ENCODE measurements at places on chromosomes 3 and 15.

GRCh38 chr3:190309414-190309813 lies 12.8 kb downstream of the CLDN1 start:
- no peak overlapping the region for H3K4me3 ChIP-seq
- DNase-seq, result no peak
- no peak overlapping the region for H3K27ac ChIP-seq
- no peaks in the 10 kb centered on the region for H3K4me1 ChIP-seq

GRCh38 chr3:42216302-42216701 lies 49.7 kb downstream of the CCK start:
- H3K36me3 ChIP-seq, result peaks cover 51% of the 10 kb centered on the region
- no peak overlapping the region for H3K4me3 ChIP-seq
- H3K4me1 ChIP-seq, result no peaks in the 10 kb centered on the region
- H3K27ac ChIP-seq, result no peak overlapping the region

DNA sequence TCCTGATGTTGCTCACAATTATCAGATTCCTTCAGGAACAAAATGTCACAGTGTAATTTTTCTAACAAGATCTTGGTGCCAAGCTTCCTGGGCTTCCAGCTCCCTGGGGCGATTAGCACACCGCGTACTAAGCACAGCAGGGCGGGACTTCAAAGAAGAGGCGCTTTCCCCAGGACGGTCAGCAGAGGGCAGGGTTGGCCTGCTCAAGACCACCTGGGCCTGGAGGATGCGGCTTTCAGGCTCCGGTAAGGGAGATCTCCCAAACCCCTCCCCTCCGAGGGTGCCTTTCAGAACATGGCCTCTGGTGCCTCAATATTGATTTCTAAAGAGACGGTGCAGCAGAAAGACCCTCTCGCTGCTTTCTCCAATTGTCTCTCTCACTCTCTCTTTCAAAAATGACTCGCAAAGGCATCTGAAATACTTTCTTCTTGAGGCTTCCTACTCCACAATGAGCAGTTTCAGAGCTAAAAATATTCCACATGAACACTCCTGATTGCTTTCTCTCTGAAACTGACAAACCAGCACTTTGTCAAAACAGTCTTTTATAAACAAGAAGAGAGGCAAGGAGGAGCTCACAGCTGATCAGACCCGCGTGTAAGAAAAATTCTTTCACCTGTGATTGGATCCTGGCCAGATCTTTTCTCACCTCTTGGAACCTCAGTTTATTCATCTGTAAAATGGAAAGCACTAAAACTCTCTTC lies 154.0 kb downstream of the ADAMTS9 start:
- no peaks in the 10 kb centered on the region for H3K36me3 ChIP-seq
- DNase-seq, result peak; percentile 87
- no peaks in the 10 kb centered on the region for H3K27me3 ChIP-seq
- no peak overlapping the region for H3K4me3 ChIP-seq
- no peaks in the 10 kb centered on the region for H3K4me1 ChIP-seq

GRCh38 chr3:177615015-177615414 lies 417.7 kb upstream of the TBL1XR1 start:
- no peaks in the 10 kb centered on the region for H3K27me3 ChIP-seq
- no peaks in the 10 kb centered on the region for H3K36me3 ChIP-seq
- peak; percentile 73 for DNase-seq
- peaks cover 48% of the 10 kb centered on the region for H3K4me1 ChIP-seq

- no peak overlapping the region for H3K4me3 ChIP-seq
- no peak for DNase-seq
- no peaks in the 10 kb centered on the region for H3K36me3 ChIP-seq
- no peaks in the 10 kb centered on the region for H3K27me3 ChIP-seq
Observed at GRCh38 chr3:13132731-13133410, 59.6 kb upstream of the IQSEC1 start.

DNA sequence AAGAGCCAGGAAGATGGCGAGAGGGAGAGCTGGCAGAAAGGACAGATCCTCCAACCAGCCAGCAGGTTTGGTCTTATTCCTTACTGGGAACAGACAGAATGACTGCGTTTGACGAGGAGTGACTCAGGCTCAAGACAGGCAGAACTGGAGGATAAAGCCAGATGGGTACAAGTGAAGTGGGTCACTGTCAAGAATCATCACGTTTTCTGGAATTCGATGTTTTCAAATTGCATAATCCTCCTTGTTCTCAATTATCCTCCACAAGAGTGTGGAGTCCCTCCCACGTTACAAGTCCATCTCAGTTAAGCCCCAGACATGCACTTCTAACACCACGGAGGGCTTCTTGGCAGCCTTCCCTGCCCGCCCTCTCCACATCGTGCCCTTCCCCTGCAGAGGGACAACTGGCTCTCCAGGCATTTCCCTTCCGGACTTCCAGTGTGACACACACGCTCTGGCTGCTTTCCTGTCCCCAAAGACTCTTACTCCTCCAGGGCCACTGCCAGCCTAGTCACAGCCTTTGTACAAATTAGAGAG lies 183.1 kb downstream of the CHST2 start:
- H3K4me3 ChIP-seq, result no peak overlapping the region
- H3K36me3 ChIP-seq, result no peaks in the 10 kb centered on the region
- H3K4me1 ChIP-seq, result no peaks in the 10 kb centered on the region
- no peaks in the 10 kb centered on the region for H3K27me3 ChIP-seq

- H3K36me3 ChIP-seq, result no peaks in the 10 kb centered on the region
- no peak overlapping the region for H3K4me3 ChIP-seq
- H3K27ac ChIP-seq, result no peak overlapping the region
Observed at GRCh38 chr3:38805004-38805403, 11.0 kb downstream of the SCN10A start.

DNA sequence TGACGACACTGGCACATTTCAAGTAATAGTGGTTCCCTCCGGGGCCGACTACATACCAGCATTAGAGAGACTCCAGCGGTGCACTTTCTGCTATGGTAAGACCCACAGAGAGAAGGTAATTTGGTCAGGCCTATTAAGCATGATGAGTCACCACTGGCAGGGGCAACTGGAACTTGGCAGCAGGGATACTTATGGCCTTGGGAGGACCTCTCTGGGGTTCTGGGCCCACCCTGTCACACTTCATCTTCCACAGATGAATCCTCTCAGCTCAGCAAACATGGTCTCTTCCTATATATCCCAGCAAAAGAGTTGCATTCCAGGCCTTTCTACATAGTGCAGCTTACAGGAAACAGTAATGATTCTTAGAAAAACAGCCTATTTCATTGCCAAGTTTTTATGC lies 88.0 kb downstream of the PIK3R4 start:
- no peaks in the 10 kb centered on the region for H3K4me1 ChIP-seq
- no peaks in the 10 kb centered on the region for H3K27me3 ChIP-seq
- no peak overlapping the region for H3K27ac ChIP-seq
- H3K36me3 ChIP-seq, result peaks cover 29% of the 10 kb centered on the region

- DNase-seq, result no peak
- H3K4me3 ChIP-seq, result no peak overlapping the region
- no peak overlapping the region for H3K27ac ChIP-seq
- no peaks in the 10 kb centered on the region for H3K4me1 ChIP-seq
- H3K36me3 ChIP-seq, result no peaks in the 10 kb centered on the region
Observed at GRCh38 chr3:144036498-144036897, 64.9 kb downstream of the DIPK2A start.

- H3K4me3 ChIP-seq, result no peak overlapping the region
- H3K4me1 ChIP-seq, result no peaks in the 10 kb centered on the region
- no peak overlapping the region for H3K27ac ChIP-seq
- peak; percentile 17 for DNase-seq
- no peaks in the 10 kb centered on the region for H3K27me3 ChIP-seq
Observed at GRCh38 chr15:37016231-37016630, 84.1 kb downstream of the MEIS2 start.

- no peak overlapping the region for H3K4me3 ChIP-seq
- no peaks in the 10 kb centered on the region for H3K27me3 ChIP-seq
- no peaks in the 10 kb centered on the region for H3K4me1 ChIP-seq
- no peak overlapping the region for H3K27ac ChIP-seq
- H3K36me3 ChIP-seq, result no peaks in the 10 kb centered on the region
Observed at GRCh38 chr3:146024260-146024659, 136.7 kb downstream of the PLOD2 start.

Measured in tibial nerve (tissue), 4 donors.